ENCODE measurements at places on chromosomes 11 and 22. TPM values are rescaled to one million over a fixed set of nuclear protein-coding genes. Genes with fewer than 3 reads are reported as not detected.

The JAML gene
- 4.8 TPM for total RNA-seq

GRCh38 chr11:94533206-94533605 is 10.5 kb upstream of the FUT4 start:
- no peak for DNase-seq

GRCh38 chr11:125338886-125339811 is 156.9 kb downstream of the FEZ1 start:
- no peak for DNase-seq

DNA sequence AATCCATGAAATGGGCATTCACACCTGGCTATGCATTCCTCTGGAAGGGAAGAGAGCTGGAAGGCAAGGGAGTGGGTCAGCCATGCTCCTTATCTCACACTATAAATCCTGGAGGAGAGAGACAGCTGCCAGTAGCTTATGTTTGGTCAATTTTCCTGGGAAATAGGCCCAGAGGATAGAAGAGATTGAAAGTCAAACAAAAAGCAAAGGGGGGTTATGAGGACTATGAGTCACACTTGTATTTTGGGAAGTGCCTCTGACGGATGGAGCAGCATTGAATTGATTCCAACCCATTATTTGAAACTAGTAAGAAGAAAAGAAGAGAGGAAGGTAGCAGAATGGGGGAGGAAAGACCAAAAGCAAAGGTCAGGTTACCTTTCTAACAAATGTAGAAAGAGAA is 25.0 kb downstream of the SNX19 start:
- DNase-seq, result no peak

DNA sequence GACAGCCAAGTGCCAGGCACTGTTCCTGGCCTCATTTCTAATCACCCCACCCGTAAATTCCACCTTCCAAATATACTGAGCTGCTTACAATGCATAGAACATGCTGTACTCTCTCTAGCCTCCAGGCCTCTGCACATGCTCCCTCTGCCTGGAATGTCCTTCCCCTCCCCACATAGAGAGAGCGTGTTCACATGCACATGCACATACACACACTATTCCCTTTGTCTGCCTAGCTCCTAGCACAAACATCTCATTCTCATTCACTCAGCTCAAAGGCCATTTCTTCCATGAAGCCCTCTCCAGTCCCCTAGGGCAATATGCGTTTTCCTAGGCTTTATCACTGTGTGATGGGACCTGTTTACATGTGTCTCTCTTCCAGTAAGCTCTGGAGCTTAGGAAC is 144.6 kb downstream of the WT1 start:
- DNase-seq, result no peak

DNA sequence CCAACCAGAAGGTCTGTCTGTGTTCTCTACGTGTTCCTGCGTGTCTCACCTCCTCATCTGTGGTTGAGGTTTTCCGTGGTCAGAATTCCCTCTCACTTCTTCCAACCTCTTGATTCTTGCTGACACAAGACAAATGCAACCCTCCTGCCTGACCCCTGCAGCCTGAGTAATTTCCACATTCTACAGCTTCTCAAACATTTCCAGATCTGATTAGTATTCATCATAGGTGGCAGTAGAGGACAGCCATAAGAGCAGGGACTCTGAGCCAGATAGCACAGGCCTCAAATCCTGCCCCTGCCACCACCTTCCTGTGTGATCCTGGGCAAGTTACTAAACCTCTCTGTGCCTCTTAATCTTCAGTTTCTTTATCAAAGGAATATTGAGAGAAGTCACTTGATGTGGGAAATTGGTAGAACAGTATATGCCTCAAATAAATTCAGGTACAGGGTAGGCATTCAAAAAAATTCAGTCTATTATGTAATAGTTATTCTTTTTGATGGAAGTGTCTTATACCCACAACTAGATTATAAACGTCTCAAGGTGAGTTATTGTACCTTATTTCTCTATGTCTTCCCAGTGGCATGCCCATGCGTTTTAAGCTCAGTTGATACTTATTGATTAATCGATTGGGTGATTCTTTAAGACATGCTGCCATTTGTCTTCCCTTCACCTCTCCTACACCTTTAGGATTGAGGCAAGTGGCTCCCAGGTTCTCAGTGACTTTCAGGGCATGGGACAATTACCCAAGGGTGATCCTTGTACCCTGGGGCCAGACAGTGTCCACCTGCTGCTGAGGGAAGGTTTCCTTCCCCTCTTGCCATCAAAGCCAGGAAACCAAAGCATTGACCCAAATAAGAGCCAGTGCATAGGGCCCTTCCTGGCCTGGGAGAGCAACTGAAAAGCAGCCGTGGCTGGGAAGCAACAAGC is 19.6 kb downstream of the POU2AF1 start:
- no peak for DNase-seq

DNA sequence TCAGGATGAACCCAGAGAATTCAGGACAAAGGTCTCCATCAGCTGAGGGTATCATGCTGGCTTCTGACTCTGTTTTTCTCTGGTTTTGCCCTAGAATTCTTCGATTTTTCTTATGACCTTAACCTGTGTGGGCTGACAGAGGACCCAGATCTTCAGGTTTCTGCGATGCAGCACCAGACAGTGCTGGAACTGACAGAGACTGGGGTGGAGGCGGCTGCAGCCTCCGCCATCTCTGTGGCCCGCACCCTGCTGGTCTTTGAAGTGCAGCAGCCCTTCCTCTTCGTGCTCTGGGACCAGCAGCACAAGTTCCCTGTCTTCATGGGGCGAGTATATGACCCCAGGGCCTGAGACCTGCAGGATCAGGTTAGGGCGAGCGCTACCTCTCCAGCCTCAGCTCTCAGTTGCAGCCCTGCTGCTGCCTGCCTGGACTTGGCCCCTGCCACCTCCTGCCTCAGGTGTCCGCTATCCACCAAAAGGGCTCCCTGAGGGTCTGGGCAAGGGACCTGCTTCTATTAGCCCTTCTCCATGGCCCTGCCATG is 16.8 kb downstream of the SERPING1 start:
- no peak for DNase-seq

GRCh38 chr11:78354408-78355308 is 63.0 kb downstream of the GAB2 start:
- DNase-seq, result no peak

GRCh38 chr11:2178906-2179494 is 7.4 kb upstream of the TH start:
- no peak for DNase-seq

GRCh38 chr11:33059331-33060007 is 20.1 kb downstream of the TCP11L1 start:
- DNase-seq, result no peak

All from adrenal gland (tissue), 19 donors.